ENCODE measurements at places on chromosomes 2 and 18. TPM values are rescaled to one million over a fixed set of nuclear protein-coding genes. Genes with fewer than 3 reads are reported as not detected.

GRCh38 chr2:180003559-180003958, 3.5 kb downstream of the CWC22 start:
- DNase-seq, result no peak

GRCh38 chr2:138219961-138220360, 255.7 kb downstream of the HNMT start:
- DNase-seq, result no peak

- DNase-seq, result no peak
These were observed 961.6 kb upstream of the LRRTM1 start for GRCh38 chr2:81266106-81266505.

- no peak for DNase-seq
These were observed 6.7 kb downstream of the LMAN1 start for GRCh38 chr18:59352250-59352855.

GRCh38 chr2:191114403-191114886, 36.3 kb downstream of the STAT4 start:
- no peak for DNase-seq

DNA sequence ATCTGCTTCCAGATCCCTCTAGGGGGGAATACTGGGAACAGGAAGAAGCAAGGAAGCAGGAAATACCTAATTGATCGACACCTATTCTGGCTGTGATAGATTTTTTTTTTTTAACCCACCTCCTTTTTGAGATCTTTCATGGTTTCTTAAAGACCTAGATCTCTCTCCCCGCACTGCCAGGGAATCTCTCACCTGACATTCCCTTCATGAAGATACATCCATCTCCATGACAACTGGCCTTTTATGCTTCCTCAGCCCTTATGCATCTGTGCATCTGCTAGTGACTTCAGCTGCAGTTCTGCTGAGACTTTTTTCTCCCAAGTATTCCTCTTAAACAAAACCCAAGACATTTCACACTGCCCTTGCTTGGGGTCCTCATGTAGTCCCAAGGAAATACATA, 21.1 kb upstream of the CPO start:
- DNase-seq, result no peak

DNA sequence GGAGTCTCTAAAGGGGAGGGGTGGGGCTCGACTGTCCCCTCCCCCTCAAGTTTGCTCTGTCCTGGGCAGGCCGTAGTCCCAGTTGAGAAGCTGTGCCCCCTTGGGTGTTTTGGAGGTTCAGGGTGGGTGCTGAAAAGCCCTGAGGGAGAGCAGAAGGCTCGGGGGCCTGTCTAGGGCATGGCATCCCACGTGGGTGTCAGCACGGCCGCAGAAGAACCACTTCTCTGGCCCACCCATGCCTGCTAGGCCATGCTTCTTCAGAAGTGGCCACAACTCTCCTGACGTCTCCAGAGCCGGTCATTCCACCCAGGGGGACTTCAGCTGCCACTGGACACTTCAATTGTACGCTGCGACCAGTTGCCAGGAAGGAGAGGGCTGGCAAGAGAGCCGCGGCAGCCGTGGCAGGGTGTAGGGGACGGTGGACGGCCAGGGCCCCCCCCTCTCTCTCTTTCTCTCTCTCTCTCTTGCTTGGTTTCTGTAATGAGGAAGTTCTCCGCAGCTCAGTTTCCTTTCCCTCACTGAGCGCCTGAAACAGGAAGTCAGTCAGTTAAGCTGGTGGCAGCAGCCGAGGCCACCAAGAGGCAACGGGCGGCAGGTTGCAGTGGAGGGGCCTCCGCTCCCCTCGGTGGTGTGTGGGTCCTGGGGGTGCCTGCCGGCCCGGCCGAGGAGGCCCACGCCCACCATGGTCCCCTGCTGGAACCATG, at the start of gene INPP5D:
Gene INPP5D, plus strand, starts transcription at position 546 of the 704 bp plus-strand sequence. Its CDS starts 137 bp downstream, at position 683.
- no peak for DNase-seq

- DNase-seq, result no peak
These were observed 7.4 kb downstream of the SMAD7 start for GRCh38 chr18:48943333-48943732.

DNA sequence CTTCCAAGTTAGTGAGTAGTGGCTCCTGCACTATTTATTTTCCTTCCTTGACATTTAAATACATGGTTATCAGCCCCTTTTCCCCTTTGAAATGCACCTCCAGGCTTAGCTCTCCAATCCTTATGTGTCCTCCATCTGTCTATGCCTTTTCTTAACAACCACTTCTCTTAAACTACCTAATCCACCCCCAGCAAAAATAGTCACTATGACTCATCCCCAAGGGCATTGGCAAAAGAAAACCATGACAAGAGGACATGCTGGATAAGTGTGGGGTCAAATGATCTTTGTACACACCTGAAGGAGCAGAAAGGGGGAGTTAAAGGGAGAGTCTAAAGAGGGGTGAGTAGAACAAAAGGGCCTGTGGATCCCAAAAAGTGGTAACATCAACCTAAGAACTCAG, 127.2 kb downstream of the ANKRD44 start:
- no peak for DNase-seq

- no peak for DNase-seq
These were observed 156.8 kb downstream of the STK39 start for GRCh38 chr2:168090366-168091135.

GRCh38 chr2:217105733-217106649, 246.1 kb upstream of the TNP1 start:
- no peak for DNase-seq

DNA sequence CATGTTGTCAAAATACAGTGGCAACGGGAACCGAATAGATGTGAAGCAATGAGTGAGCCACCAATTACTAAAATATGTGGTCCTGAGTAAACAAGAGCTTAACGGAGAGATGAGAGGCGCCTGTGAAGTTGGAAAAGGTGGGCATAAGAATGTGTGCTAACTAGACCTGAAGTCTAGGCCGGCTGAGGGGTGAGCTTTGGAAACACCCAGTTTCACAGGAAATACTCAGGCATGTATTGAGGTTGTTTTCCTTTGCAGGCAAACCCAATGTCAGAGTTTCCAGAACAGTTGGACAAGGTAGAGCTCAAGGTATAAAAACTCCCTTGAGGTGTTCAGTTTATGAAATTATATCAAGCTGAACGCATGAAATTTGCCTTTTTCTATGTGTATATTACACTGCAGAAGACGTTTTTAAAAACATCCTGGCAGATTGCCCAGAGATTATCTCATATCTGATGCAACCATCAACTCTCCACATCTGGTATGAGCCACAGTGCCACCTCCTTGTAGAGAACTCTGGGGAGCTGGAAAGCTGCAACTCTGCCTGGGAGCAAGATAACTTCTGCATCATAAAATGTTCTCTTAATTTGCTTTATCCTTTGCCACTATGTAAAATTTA, 3.9 kb upstream of the WDSUB1 start:
- no peak for DNase-seq

DNA sequence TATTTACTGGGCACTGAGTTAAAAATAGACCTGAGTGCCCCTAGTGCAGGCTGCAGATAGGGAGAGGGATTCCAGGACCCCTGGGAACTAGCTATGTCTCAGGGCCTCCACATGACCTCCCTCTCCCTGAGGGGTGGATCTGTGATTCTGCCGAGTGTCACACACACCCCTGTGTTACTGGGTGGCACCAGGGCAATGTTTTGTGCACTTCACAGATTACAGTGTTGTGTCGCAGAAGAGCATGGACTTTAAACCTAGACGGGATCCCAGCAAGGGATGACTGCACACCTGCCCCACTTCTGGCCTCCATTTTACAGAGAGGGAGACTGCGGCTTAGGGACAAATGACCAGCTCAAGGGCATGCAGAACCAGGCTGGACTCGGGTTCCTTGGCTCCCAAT, 65.6 kb downstream of the ZFP36L2 start:
- DNase-seq, result no peak

- DNase-seq, result no peak
These were observed 129.8 kb upstream of the EPB41L3 start for GRCh38 chr18:5673616-5674015.

- DNase-seq, result no peak
These were observed 16.9 kb downstream of the TGIF1 start for GRCh38 chr18:3466872-3467271.

GRCh38 chr2:224101820-224102630, 62.9 kb upstream of the SERPINE2 start:
- DNase-seq, result no peak

DNA sequence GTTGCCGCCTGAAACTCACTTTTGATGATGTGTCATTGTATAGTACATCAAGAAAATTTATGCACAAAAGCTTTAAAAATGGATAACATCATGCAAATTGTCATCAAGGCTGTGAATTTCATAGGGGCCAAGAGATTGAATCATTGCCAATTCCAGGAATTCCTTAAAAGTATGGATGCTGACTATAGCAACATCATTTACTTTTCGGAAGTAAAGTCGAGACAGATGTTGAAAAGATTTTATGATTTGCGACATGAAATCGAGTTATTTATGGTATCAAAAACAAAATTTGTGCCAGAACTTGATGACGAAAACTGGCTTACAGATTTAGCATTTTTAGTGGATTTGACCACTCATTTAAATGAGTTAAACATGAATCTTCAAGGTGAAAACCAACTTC, 56.3 kb downstream of the ASB1 start:
- no peak for DNase-seq

DNA sequence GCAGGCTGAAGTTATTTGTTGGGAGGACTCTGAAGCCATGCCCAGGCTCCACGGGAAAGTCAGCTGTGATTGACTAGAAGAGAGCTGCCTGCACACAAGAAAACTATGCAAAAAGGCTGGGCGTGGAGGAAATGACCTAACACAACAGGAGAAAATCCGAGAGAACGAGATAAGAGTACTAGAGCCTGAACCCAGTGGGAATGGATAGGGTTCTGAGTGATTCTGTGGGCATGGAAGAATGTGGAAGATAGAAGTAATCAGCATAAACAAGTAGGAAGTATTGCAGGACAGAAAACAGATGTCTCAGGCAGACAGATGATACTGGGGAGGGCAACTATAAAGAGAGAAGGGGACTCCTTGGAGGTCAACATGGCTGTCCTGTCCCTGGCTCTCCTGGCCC, 12.1 kb upstream of the COPS8 start:
- no peak for DNase-seq

- no peak for DNase-seq
These were observed 495.1 kb upstream of the CNTNAP5 start for GRCh38 chr2:123530004-123530403.

Gene SCYGR4
- polyA plus RNA-seq, result not detected

Gene RTP5
- 0.08 TPM for polyA plus RNA-seq

Gene SP140
- 0.62 TPM for polyA plus RNA-seq

Gene CFAP65
- polyA plus RNA-seq, result not detected

Gene CPSF3
- polyA plus RNA-seq, result 33.4 TPM

Measured in forelimb muscle (tissue), 1 donor.